Stromal cell of bone marrow (primary cell): ENCODE measurements at places on chromosomes 1 and 21.

DNA sequence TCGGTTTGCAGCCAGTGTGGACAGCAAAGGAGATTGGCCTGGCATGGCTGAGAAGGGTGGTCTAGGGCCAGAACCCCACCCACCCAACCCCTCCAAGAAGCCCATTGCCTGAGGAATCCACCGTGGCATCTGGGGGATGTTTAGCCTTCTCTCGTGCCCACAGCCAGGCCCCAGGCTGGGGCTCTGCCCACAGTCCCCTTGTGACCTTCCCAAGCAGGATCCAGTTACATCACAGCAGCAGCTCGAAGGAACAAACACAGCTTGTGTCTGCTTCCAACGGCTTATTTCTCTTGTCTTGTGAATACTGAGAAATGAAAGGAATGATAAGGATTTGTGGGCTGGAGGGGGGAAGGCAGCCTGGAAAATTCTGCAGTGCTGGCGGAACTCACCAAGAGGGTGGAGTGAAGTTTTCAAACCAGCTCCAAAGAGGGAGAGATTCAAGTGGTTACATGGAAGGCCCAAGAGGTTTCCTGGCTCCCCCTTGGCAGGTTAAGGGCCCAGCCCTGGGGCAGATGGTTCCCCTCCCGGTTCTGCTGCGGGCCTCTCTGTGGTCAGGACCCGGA is 61.6 kb downstream of the DHRS3 start:
- DNase-seq = peak; percentile 84

DNA sequence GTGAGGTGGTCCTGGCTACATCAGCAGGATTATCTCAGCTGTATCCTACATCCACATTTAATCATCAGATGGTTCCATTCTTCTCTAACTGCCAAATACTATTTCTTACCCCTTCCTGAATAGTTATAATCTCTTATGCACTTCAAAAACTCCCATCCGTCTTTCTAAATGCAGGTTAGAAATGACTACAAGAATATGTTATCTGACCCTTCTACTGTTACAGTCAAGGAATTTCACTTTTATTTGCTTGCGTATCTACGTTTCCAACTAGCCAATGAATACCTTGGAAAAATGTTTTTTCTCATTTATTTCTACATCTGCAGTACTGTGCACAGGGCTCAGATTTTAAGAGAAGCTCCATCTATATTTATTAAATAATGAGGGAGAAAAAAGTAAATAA is 709.9 kb downstream of the KCNT2 start:
- no peak for DNase-seq

GRCh38 chr21:14383596-14384180 is 742 bp upstream of the HSPA13 start:
- DNase-seq = no peak

GRCh38 chr1:94416901-94417727 is 1.1 kb upstream of the ABCD3 start:
- DNase-seq = peak; percentile 38

DNA sequence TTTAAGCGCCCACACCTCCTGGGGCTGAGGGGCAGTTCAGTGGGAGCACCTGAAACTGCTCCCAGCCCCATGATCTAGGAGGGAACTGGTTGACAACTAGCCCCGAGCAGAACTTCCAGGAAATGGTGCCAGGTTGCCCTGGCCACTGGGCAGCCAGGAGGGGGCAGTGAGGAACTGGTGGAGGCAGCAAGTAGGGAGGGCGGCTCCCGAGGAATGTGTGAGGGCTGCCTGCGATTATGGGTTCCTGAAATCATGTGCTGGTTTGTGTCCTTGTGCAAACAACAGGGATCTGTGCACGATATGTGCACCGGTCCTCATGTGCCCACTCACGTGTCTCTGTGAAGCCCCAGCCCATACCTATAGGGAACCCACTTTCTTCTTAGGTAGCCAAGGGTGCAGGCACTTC is 9.9 kb downstream of the GPR3 start:
- DNase-seq = peak; percentile 48

GRCh38 chr21:26457817-26458216 is 115.3 kb downstream of the CYYR1 start:
- no peak for DNase-seq

GRCh38 chr21:20004367-20004766 is 993.8 kb upstream of the NCAM2 start:
- no peak for DNase-seq

DNA sequence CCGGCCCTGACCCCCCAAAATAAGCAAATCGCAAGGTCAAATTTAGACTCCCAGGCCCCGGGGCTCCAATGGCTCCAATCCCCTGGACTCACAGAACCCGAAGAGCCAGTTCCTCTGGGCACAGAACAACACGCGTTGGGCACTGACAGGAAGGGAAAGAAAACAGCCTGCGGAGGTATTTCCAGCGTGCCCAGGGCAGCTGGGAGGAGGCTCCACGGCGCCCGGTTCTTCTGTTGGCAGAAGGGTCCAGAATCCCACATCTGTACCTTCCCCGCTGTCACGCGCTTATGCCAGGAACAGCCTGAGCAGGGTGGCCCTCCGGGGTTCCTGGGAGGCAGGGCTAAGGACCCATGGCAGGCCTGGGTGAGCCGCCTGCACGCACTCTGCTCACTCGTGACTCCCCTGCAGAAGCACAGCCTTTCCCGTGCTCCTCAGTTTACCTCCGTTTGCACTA is 85.5 kb downstream of the RIPK4 start:
- no peak for DNase-seq

DNA sequence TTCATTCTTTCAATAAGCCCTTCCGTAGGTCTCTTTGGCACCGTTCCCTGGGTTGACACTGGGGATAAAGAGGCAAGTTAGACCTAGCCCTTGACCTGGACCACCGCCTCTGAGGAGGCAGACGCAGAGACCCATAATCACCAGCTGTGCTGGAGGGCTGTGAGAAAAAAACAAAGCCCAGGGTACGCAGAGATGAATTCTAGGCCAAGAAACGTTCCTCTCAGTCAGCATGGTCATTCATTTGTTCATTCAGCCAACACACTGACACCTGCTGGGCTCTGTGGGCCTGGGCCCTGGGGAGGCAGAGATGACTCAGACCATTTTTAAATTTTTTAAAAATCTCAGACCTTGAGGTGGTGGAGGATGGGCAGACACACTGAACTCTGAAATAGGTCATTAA is 26.3 kb upstream of the TRABD2B start:
- DNase-seq = no peak

- DNase-seq = peak; percentile 87
Measured at GRCh38 chr1:119711804-119712341, at the start of gene PHGDH. TSS of gene PHGDH (plus strand) at chr1:119711934. CDS start at chr1:119712023, 89 bp downstream.

GRCh38 chr1:112253366-112253765 is 142.6 kb upstream of the CTTNBP2NL start:
- DNase-seq = no peak

GRCh38 chr1:174742805-174743653 is 256.7 kb upstream of the CACYBP start:
- DNase-seq = no peak

DNA sequence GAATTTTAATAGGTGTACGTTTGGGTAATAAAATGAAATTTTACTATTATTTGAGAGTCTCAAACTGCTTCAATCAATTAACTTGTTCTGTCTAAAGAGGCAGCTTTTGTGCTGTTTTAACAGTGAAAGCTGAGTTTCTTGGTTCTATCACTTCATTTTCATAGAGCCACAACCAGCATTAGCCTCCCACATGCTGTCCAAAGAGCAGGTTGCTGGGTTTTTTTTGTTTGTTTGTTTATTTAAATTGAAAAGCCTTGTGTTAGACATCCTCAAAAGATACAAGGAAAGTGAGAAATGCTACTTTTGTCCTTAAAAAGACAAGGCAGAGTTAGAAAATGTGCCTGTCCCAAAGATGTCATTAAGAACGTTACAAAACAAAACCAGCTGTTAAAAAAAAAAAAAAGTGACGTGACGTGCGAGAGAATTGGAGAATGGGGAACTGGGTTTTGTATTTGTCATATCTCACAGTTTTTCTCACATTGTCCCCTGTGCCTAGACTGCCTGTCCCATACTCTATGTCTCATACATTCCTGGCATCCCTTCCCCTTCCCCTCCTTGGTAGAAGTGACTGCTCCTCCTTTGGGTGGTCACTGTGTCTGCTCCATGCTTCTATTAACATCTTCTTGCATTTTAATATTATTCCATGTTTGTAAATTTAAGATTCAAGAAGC is 63.1 kb upstream of the CD34 start:
- no peak for DNase-seq

GRCh38 chr1:239951511-239952140 is 140.1 kb upstream of the FMN2 start:
- peak; percentile 51 for DNase-seq

- DNase-seq = no peak
Measured at GRCh38 chr1:217153361-217153760, 430.1 kb upstream of the ESRRG start.

DNA sequence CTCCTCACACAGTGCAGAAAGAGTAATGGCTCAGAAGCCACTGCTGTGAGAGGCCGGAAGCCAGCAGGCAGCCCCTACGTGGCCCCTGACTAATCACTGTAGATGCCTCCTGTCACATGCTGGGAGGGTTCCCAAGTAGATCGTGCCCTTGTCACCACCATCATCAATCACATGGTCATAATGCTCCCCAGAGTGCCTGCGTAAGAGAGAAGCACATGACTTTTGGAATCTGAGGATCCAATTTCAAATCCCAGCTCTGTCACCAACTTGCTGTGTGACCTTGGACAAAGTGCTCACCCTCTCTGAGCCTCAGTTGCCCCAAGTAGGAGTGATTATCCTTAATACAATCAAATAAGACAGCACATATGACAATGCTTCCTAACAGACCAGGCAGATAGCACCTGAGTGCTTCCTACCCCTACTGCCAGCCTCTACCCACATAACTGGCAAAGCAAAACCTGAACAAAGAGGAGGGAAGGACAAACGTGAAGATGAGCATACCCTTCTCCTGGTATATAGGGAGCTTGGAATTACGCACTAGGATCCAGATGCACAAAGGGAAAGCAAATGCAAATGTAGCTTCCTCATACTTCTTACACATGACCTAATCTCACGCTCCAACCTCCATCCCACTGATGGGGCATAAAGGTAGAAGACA is 65.7 kb downstream of the SDC3 start:
- no peak for DNase-seq

- no peak for DNase-seq
Measured at GRCh38 chr1:174197547-174197946, 38.2 kb downstream of the RABGAP1L start.

DNA sequence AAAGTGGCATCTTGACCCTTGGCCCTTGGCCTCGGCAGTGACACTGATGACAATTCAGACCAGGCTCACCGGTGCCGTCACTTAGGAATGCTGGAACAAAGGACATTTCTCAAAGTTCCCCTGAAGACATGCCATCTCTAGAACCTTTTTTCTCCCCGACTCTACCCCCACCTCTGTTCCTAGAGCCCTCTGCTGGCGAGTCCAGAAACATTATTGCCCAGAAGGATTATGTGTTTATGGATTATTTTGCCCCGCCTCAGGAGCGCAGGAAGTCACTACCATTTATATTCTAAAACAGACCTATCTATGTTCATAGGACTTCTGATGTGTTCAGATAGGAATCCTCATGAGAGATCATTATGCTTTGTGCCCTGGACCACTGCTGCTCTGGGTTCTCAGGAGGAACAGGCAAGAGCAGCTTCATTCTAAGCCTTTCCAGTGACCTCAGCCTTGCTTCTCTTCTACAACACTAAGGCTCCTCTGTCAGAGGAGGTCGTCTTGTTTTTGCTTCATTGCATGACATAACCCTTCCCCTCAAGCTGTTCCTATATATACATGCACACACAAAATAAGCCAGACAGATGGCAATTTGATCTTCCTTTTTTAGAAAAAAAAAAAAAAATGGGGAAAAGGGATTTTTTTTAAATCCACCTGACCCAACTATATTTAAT is 12.4 kb upstream of the SHISA4 start:
- no peak for DNase-seq

- DNase-seq = peak; percentile 48
Measured at GRCh38 chr1:15714406-15715136, 21.5 kb upstream of the SLC25A34 start.

GRCh38 chr21:37292941-37293340 is 25.8 kb upstream of the VPS26C start:
- DNase-seq = peak; percentile 13
